Aorta (tissue), 5 donors: ENCODE measurements at places on chromosomes 7 and 10. TPM values are rescaled to one million over a fixed set of nuclear protein-coding genes. Genes with fewer than 3 reads are reported as not detected.

DNA sequence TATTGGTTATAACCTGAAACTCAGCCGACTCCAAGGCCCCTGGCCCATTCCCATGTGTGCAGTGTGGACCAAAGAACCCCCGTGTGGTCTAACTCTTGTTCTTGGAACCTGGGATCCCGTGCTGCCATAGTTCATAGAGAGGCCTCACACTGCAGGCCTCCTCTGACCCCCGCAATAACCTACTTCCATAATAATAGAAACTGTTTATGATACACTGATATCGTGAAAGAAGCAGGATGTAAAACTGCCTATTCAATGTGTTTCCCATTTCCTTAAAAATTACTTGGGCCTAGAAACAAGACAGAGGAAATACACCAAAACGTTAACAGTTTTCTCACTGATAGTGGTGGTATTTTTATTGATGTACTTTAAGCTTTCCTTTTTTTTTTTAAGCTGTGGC, 109.2 kb upstream of the KDM7A start:
- H3K27ac ChIP-seq = no peak overlapping the region
- no peaks in the 10 kb centered on the region for H3K4me1 ChIP-seq
- DNase-seq = no peak
- H3K4me3 ChIP-seq = no peak overlapping the region
- no peaks in the 10 kb centered on the region for H3K36me3 ChIP-seq
- H3K27me3 ChIP-seq = no peaks in the 10 kb centered on the region

GRCh38 chr10:55203319-55203718, 402.3 kb upstream of the PCDH15 start:
- H3K27ac ChIP-seq = no peak overlapping the region
- DNase-seq = no peak
- no peak overlapping the region for H3K4me3 ChIP-seq
- no peaks in the 10 kb centered on the region for H3K27me3 ChIP-seq

DNA sequence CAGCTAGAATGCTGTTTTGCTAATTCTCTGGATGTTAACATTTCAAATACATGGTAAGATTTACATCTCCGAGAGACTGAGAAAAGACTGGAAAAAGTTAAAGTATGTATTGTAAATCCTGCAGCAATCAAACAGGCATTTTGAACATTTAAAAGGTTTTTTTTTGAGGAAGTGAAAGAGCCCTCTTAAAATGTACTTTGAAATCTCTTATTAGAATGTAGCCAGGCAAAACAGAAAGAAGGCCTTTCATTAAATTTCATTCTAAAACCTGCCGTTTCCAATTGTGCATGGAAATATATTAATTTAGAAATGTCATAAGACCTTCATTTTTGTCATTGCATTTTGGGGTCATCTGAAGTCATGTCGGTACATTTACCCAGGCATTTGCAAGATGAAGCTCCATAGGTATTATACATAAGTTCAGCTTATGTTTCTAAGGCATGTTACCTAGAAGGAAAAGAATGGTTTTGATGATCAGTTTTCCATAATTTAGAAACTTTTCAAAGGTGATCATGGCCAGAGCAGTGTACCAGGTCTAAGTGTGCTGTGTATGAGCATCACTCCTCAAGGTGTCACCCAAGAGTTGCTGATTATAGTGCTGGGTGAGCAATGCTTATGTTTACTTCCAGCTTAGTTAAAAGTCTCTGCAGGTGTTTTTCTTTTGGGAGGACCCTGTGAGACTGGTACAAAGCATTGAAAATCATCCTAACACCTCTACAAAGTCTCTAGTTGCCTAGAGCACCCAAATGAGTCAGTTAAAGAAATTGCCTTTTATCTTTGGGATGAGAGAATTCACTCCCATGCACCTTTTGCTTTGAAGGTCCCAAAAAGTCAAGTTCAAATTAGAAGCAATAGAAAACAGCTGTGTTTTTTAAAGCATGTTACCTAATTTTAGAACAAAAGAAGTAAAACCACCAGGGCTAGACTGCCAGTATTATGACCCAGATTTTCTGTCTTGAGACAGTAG, 7.1 kb downstream of the ZNF736 start:
- H3K36me3 ChIP-seq = no peaks in the 10 kb centered on the region
- no peaks in the 10 kb centered on the region for H3K4me1 ChIP-seq
- H3K27ac ChIP-seq = no peak overlapping the region
- no peak overlapping the region for H3K4me3 ChIP-seq
- no peak for DNase-seq
- no peaks in the 10 kb centered on the region for H3K27me3 ChIP-seq

- no peak for DNase-seq
- no peaks in the 10 kb centered on the region for H3K4me1 ChIP-seq
- H3K36me3 ChIP-seq = no peaks in the 10 kb centered on the region
- H3K4me3 ChIP-seq = no peak overlapping the region
Observed at GRCh38 chr10:124745673-124746072, 1.5 kb upstream of the FAM53B start.

DNA sequence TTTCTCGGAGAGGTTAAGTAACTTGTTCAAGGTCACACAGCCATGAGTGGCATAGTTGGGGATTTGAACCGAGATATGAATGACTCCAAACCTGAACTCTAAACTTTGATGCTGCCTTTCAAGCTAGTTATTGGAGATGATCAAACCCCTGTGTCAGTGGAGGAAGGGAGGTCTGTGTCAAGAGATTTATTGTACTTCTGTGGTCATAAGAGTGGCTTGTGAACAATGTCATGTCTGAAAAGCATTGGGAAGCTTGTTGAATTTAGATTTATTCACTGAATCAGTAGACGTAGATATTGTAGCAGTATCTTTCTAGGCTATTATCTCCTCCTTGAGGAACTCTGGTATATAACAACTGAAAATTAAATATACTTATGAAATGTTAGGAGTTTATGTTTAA, 27.3 kb downstream of the SNX10 start:
- H3K27me3 ChIP-seq = no peaks in the 10 kb centered on the region
- H3K27ac ChIP-seq = no peak overlapping the region
- H3K36me3 ChIP-seq = no peaks in the 10 kb centered on the region

- H3K27me3 ChIP-seq = no peaks in the 10 kb centered on the region
- H3K36me3 ChIP-seq = no peaks in the 10 kb centered on the region
- no peak overlapping the region for H3K27ac ChIP-seq
- DNase-seq = no peak
Observed at GRCh38 chr7:87027900-87028299, 31.6 kb downstream of the ELAPOR2 start.

DNA sequence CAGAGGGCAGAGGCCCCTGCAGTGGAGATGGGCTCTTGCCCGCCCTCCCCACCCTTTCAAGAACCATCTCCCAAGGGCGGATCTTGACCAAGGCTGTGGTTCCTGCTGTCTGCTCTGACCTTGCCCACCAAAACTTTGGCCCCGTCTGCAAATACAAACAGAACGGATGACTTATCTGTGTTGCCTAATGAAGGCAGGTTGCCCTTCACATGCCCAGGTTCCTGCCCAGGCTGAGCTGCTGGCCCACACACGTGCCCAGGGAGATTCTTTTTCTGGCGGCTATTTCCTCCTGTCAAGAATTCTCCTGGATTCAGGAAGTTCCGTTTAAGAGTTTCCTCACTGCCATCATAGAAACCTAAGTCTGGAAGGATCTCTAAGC, 78.3 kb downstream of the PROSER2 start:
- H3K27ac ChIP-seq = no peak overlapping the region
- H3K27me3 ChIP-seq = no peaks in the 10 kb centered on the region
- H3K4me1 ChIP-seq = no peaks in the 10 kb centered on the region
- no peak overlapping the region for H3K4me3 ChIP-seq

- H3K36me3 ChIP-seq = no peaks in the 10 kb centered on the region
- no peak for DNase-seq
- H3K27ac ChIP-seq = no peak overlapping the region
- H3K27me3 ChIP-seq = no peaks in the 10 kb centered on the region
- no peaks in the 10 kb centered on the region for H3K4me1 ChIP-seq
- no peak overlapping the region for H3K4me3 ChIP-seq
Observed at GRCh38 chr10:24884793-24885192, 67.6 kb downstream of the PRTFDC1 start.

DNA sequence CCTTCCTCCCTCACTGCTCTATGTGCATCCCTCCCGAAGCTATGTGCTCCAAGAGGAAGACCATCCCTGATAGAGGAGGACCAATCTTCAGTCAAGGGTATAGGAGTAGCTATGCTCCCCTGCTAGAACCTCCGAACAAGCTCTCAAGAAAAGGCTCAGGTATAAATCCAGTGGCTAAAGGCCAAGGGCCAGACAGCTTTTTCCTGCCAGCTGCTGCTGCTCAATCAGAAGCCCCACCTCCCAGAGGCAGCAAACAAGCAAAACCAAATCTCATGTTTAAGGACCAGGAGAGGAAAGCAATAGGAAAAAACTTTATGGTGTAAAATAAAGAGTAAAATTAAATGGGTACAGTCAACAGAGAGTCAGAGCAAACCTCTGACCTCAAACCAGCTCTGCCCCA, 187.2 kb downstream of the FGFR2 start:
- H3K27me3 ChIP-seq = no peaks in the 10 kb centered on the region
- H3K36me3 ChIP-seq = no peaks in the 10 kb centered on the region
- H3K4me3 ChIP-seq = no peak overlapping the region
- no peak for DNase-seq

GRCh38 chr7:16650266-16650665, 4.3 kb downstream of the BZW2 start:
- no peak for DNase-seq
- no peaks in the 10 kb centered on the region for H3K36me3 ChIP-seq
- no peaks in the 10 kb centered on the region for H3K27me3 ChIP-seq
- peaks cover 2% of the 10 kb centered on the region for H3K4me1 ChIP-seq
- no peak overlapping the region for H3K27ac ChIP-seq

C10orf143 gene
- total RNA-seq = 3.2 TPM

RBM48 gene
- 9.8 TPM for total RNA-seq

METTL27 gene
- total RNA-seq = 7.4 TPM
